Stimulated activated CD4-positive, alpha-beta T cell treated with anti-CD3 and anti-CD28 coated beads, TNF-alpha, amount 100 ng/mL, for 24 hours (primary cell): ENCODE measurements at places on chromosomes 1 and 21.

- DNase-seq: no peak
Measured at GRCh38 chr1:94578856-94579255, 37.3 kb upstream of the F3 start.

DNA sequence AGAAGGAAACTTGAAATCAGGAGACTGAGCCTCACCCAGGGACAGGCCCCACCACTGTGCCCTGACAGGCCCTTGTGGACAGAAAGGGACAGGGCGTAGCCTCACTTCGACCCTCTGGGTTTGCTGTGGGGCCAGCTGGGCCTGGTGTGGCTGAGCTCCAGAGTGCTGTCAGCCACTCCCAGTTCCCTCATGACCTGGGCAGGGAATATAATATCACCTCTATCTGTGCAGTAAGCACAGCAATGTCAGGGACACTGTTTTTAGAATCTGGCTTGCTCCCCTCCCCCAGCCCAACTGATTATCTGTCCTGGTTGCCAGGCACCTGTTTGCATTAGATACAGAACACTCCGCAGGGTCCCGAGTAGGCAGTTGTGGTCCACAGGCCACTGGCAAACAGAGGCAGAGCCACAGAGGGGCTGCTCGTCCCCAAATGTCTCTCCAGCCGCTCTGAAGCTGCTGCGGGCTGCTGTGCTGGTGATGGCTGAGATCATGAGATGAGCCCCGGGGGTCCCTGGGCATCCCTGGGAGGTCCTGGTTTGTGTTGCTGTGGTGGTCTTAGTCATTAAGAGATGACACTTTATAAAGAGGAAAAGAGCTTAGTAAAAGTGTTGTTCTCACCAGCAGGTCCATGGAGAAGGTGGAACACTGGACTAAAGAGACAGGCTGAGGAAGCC is 51.6 kb downstream of the ETS2 start:
- DNase-seq: no peak

GRCh38 chr1:96634883-96635282 is 86.7 kb upstream of the PTBP2 start:
- no peak for DNase-seq

- no peak for DNase-seq
Measured at GRCh38 chr1:42963378-42964043, 4.8 kb upstream of the SLC2A1 start.

DNA sequence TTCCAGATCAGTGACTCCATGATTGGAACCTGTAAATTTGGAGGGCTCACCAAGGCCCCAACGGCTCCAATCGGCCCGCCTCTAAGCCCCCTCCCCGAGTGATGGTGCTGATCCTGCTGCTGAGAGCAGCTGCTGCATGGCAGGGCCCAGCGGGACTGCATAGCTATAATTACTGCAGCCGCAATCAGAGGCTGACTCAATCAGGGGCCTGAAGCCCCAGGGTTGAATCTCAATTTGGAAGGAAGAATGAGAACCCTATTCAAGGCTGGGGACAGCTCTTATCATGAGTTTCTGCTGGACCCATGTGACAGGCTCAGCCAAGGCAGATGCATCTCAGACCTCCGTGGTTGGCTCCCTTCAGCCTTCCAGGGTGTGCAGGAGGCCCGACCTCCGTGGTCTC is 42.8 kb upstream of the MAGOH start:
- DNase-seq: no peak

DNA sequence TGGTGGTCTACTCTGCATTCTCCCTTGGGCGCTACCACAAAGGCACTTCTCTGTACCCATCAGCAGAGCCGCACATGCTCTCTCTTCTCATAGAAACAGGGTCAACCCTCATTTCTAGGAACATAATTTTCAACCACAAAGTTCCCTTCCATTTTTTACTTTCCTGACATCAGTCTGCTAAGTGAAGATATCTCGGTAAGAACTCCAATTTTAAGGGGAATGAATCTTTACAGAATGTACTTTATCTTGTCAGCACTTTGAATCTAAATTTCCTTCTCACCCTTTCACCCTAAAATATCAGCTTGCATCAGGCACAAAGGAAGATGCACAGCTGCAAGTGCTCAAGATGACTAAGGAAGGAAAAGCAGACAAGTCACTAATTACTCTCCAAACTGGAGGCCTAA is 545.9 kb downstream of the SMYD3 start:
- no peak for DNase-seq

- DNase-seq: no peak
Measured at GRCh38 chr1:234265861-234266260, 107.4 kb upstream of the COA6 start.

DNA sequence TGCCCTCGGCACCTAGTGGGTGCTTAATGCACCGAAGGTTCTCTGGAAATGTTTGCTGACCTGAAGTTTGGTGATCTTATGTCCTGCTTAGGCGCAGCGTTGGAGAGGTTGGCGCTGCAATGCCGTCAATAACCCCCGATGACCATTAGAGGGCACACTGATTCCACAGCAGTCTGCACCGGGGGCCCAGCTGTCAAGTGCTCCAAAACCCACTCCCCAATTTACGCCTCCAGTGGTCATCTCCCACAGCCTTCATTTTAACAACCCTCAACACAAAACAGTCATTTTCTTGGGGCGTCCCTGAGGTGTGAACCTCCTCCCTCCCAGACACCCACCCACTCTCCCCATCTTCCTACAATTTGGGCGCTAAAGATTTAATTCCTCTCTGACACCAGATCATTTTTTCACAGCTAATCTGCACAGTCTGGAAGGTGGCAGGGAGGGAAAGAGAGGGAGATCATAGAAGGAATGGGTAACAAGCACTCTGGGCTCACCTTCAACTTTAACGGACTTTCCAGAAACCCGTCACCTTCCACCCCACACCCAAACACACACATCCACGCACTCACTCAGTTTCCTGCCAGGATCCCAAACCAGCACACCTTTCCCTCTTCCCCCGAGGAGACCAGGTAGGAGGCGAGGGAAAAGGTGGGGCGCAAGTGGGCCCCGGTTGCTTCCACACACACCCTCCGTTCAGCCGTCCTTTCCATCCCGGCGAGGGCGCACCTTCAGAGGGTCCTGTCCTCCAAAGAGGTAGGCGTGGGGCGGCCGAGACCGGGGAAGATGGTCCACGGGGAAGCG is 570 bp upstream of the NPR1 start:
- peak; percentile 56 for DNase-seq

- no peak for DNase-seq
Measured at GRCh38 chr21:44473915-44474555, 18.7 kb downstream of the LRRC3 start.

DNA sequence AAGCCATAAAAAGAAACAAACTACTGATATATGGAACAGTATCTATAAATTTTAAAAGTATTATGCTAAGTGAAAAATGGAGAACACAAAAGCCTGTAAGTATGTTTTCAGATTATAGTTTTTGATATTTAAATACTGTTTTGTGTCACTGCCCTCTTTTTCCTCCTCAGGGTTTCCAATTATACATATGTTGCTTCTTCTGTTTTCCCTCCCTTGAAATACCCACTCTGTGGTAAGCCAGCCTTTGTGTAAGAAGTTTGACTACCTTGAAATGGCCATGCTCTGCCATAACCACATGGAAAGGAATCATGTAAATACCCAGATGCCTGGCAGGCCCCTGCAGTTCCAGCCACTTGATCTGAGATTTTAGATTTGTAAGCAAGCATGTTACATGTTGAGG is 248.3 kb downstream of the AKT3 start:
- no peak for DNase-seq

GRCh38 chr1:11955221-11955620 is 20.7 kb downstream of the PLOD1 start:
- DNase-seq: no peak
